ENCODE measurements at places on chromosomes 12 and 14. TPM values are rescaled to one million over a fixed set of nuclear protein-coding genes. Genes with fewer than 3 reads are reported as not detected.

- no peak for DNase-seq
Measured at GRCh38 chr12:32285489-32285888, 113.9 kb upstream of the FGD4 start.

DNA sequence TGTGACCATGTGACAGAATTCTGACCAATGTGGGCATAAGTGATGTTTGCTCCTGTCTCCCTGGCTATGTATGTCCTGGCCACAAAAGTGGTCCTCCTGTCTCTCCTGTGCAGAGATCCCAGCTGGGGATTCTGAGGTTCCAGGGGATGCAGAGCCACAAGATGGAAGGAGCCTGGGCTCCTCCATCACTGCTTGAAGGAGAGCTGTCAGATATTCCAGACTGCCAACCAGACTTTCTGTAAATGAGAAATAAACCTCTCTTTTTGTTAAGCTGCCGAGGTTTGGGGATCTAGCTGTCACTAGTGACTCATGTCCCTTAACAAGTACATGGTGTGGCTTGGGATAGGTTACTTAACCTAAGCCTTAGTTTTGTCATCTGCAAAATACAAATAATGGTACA is 21.9 kb downstream of the BDKRB1 start:
- DNase-seq = no peak

DNA sequence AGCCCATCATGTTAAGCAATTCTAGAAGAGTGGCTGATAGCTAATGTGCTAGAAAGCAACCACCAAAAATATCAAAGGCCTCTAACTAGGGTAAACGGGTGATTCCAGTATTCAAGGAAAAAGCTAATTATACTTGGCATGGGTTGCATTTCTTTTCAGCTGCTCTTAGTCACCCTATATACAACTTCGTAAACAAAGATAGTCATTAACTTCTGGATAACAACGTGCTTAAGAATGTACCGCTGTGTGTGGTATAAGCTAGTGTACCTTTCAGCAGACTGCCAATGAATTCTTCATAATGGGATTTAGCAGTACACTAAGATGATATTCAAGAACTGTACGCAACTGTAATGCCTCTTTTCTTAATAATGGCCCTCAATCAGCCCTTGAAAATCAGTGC is 42.2 kb upstream of the SLC6A13 start:
- no peak for DNase-seq

GRCh38 chr14:64225151-64225757 is 68.9 kb downstream of the ESR2 start:
- no peak for DNase-seq

- no peak for DNase-seq
Measured at GRCh38 chr12:104462931-104463339, 6.2 kb downstream of the CHST11 start.

DNA sequence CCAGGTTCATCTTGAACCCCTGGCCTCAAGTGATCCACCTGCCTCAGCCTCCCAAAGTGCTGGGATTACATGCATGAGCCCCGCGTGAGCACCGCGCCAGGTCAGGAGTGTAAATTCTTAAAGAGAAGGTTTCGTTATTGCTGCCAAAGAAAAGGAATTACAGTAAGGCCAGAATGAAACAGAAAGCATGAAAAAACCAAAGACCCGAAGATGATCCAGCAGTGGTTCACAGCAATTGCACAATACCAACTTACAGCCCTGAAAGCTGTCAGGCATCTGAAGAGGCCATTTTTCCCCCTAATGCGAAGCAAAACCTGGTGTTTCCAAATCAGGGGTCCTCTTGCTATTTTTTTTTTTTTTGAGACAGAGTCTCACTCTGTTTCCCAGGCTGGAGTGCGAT is 10.3 kb downstream of the RBM23 start:
- no peak for DNase-seq

- no peak for DNase-seq
Measured at GRCh38 chr12:37546206-37546605, 770.4 kb upstream of the ALG10B start.

- no peak for DNase-seq
Measured at GRCh38 chr12:73769337-73769736, 768.3 kb upstream of the ATXN7L3B start.

- DNase-seq = no peak
Measured at GRCh38 chr12:65266408-65266807, 12.1 kb upstream of the MSRB3 start.

GRCh38 chr14:103619057-103619456 is 10.0 kb upstream of the KLC1 start:
- DNase-seq = peak; percentile 57

GRCh38 chr14:82510007-82510406 is 976.4 kb upstream of the SEL1L start:
- DNase-seq = no peak

GRCh38 chr12:94621662-94622359 is 28.5 kb downstream of the TMCC3 start:
- DNase-seq = peak; percentile 99

GRCh38 chr12:79706676-79707075 is 15.9 kb upstream of the PAWR start:
- peak; percentile 76 for DNase-seq

- no peak for DNase-seq
Measured at GRCh38 chr14:93030761-93031160, 85.0 kb downstream of the ITPK1 start.

GRCh38 chr14:36585100-36585499 is 2.7 kb upstream of the NKX2-8 start:
- DNase-seq = no peak

GRCh38 chr12:64876388-64877071 is 52.1 kb downstream of the TBC1D30 start:
- DNase-seq = no peak

GRCh38 chr14:77612011-77612620 is 4.3 kb downstream of the SPTLC2 start:
- DNase-seq = no peak

GRCh38 chr14:87989221-87989955 is 3.6 kb downstream of the GALC start:
- no peak for DNase-seq

DNA sequence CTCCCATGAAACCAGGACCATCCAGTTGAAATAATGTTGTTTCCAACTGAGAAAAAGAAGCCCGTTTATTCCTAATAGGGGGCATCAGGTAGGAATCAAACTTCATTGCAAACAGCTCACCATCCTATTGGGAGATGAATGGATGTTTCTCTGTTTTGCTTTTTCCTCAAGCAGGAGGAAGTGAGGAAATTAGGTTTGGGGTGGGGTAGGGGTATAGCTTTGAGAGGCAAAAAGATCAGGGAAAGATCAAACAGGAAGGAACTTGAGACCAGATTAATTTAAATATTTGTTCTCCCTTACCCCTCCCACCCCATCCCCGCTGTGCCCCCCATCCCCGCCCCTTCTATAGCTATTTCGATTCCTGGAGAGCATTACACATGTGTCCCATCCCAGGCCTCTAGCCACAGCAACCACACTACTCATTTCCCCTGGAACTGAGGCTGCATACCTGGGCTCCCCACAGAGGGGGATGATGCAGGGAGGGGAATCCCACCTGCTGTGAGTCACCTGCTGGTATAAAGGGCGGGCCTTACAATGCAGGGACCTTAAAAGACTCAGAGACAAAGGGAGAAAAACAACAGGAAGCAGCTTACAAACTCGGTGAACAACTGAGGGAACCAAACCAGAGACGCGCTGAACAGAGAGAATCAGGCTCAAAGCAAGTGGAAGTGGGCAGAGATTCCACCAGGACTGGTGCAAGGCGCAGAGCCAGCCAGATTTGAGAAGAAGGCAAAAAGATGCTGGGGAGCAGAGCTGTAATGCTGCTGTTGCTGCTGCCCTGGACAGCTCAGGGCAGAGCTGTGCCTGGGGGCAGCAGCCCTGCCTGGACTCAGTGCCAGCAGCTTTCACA is at the start of gene IL23A:
Gene IL23A, plus strand, starts transcription at position 577 of the 850 bp plus-strand sequence. Its CDS starts 161 bp downstream, at position 738.
- DNase-seq = peak; percentile 96

DNA sequence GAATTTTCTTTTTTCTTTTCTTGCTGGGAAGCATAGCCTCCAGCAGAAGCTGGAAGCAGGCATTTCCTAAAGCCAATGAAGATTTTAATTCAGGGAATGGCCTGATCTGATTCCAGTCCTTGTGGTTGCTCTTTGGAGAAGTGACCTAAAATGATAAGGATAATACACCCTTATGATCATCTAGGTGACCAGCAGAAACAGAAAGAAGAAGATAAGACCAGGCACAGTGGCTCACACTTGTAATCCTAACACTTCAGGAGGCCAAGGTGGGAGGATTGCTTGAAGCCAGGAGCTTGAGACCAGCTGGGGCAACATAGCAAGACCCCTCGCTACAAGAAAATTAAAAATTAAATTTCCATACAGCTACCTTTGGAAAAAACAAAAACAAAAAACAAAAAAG is 51.2 kb downstream of the EEA1 start:
- DNase-seq = no peak

DNA sequence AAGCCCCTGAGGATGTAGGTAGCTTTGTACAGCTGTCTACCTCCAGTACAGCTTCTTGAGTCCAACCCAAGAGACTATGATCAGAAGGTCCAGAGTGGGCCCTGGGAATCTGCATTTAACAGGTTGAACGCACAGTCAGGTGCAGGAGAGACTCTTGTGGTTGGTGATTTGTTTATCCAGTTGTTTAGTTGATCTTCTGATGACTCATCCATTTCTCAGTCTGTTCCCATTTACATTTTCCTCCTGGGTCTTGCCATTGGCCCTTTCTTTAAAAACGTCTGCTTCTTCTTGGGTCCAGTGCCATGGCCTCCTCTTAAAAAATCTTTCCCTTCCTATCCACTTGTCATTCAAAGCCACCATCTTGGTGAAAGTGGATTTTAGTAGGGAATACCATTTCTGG is 734.2 kb downstream of the MED13L start:
- DNase-seq = no peak

DNA sequence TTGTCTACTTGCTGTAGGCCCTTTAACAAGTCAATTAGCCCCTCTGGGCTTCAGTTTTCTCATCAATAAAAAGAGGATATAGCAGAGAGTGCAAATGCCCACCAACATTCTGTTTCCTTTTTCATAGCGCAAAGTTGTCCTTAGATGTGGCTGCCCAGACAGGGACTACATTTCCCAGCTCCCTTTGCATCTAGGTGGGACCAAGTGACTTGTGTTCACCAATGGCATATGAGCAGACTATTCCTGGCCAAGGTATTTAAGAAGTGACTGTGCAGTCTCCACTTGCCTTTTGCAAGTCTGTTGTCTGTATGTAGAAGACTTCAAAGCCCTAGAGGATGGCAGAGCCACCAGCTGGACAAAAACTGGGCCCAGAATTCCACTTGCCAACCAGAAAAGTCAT is 59.7 kb downstream of the DAO start:
- peak; percentile 37 for DNase-seq

DNA sequence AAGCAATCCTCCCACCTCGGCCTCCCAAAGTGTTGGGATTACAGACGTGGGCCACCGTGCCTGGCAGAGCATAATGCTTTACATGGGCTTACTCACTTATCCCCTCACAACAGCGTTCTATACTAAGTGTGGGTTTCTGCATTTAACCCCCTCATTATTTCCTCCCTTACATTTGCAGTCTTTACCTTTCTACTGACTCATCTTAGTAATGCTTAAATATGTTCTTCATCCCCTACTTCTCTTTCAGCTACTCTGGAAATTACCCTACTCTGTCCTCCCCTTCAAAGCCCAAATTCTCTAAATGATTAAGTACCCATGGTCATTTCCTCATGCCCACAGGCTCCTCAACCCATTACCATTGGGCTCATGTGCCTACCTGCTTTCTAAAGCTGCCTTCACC is 40.7 kb downstream of the NKX2-1 start:
- no peak for DNase-seq

- no peak for DNase-seq
Measured at GRCh38 chr14:32080001-32080510, 3.0 kb downstream of the ARHGAP5 start.

DNA sequence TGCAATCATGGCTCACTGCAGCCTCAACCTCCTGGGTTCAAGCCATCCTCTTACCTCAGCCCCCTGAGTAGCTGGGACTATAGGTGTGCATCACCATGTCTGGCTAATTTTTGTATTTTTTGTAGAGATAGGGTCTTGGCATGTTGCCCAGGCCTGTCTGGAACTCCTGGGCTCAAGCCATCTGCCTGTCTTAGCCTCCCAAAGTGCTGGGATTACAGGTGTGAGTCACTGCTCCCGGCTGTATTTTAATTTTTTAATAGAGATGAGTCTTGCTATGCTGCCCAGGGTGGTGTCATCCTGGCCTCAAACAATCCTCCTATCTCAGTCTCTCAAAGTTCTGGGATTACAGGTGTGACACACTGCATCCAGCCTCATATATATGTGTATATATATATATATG is 31.7 kb upstream of the GPRC5A start:
- DNase-seq = peak; percentile 48

DNA sequence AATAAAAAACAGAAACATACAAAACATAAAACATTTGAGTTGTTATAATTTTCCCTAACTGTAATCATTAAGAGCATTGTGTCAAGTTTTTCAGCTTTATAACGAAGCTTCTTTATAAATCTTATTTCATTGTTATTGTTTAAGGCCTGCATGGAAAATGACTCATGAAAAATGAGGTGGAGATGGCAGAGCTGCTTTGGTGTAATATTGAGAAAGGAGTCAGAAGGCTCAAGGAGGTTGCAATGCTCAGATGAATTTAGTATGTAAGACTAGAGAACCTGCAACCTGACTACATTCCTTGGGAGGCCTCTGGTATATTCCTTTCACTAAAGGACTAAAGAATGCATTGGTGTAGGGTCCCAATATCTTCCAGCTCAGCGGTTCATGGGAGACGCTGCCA is 61.5 kb downstream of the TMEM30B start:
- DNase-seq = peak; percentile 13

- no peak for DNase-seq
Measured at GRCh38 chr14:32761381-32761968, 177.2 kb upstream of the NPAS3 start.

Gene GALNT16
- 0.07 TPM for polyA plus RNA-seq

Gene MYO1H
- not detected for polyA plus RNA-seq

Gene KLRC2
- 0.07 TPM for polyA plus RNA-seq

Gene PPP4R4
- 5.4 TPM for polyA plus RNA-seq

Gene C12orf42
- not detected for polyA plus RNA-seq

Gene DPPA3
- polyA plus RNA-seq = not detected

Gene SERPINA5
- 0.22 TPM for polyA plus RNA-seq

Gene KRT73
- not detected for polyA plus RNA-seq

Gene TCTN1
- 12.4 TPM for polyA plus RNA-seq

Gene VASH1
- polyA plus RNA-seq = 0.74 TPM

Gene FCF1
- 32.3 TPM for polyA plus RNA-seq

Gene CABP1
- 0.03 TPM for polyA plus RNA-seq

Gene TRMT5
- polyA plus RNA-seq = 5.4 TPM

Data from mammary epithelial cell (primary cell).